ENCODE measurements at places on chromosomes 1 and 21.
A peak's percentile ranks its signal among the peaks of the same experiment; 100 is the strongest.

DNA sequence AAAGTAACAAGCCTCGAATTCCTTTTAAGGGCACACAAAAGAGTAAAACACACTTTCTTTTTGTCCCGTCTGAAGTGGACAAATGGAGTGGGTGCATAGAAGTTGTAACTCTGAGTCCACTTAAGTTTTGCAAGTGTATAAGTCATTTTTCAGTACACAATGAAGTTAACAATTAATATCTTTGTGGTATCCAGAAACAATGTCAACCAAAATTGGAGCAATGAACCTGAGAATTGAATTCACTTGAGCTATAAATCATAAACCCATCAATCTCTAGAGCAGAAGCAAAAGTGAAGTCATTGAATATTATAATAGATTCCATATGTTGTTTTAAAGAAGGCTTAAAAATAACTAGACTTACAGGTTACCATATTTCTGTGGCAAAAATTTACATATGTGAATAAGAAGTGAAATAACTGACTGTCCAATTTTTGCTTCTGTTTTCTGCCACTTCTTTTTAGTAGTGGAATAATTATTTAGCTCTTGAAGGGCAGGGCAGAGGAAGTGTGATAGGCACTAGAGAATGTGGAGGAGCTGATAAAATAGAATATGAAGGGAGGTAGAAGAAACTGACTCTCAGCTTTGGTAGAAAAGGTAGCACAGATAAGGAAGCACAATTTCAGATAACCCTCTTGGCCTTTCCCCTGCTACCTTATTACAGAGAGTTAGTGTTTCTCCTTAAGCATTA is 73.9 kb upstream of the RGL1 start:
- no peak for DNase-seq

GRCh38 chr1:89710498-89711139 is 77.7 kb downstream of the LRRC8C start:
- no peak for DNase-seq

DNA sequence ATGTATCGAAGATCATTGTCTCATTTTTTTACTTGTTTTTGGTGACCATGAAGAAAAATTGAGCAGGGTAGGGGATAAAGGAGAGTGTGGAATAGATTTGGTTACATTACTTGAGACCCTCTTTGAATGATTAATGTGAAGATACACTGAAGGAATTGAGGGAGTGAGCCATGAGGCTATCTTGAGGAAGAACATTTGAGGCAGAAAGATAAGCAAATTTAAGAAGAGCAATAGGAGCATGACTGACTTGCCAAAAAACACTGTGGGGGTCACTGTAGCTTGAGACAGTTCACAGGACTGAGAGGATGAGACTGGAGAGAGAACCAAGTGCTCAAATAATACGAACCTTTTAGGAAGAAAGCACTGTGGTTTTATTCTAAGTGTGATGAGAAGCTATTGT is 43.1 kb upstream of the PTPRC start:
- no peak for DNase-seq

- DNase-seq = no peak
These were observed 3.4 kb downstream of the TAGLN2 start for GRCh38 chr1:159921700-159922504.

GRCh38 chr1:89454845-89455521 is 69.6 kb upstream of the LRRC8B start:
- DNase-seq = peak; percentile 67

GRCh38 chr1:9061252-9061960 is 8.0 kb downstream of the SLC2A5 start:
- no peak for DNase-seq

- no peak for DNase-seq
These were observed 59.8 kb downstream of the MAB21L3 start for GRCh38 chr1:116170721-116171589.

GRCh38 chr1:231422798-231423309 is 767 bp upstream of the EGLN1 start:
- no peak for DNase-seq

DNA sequence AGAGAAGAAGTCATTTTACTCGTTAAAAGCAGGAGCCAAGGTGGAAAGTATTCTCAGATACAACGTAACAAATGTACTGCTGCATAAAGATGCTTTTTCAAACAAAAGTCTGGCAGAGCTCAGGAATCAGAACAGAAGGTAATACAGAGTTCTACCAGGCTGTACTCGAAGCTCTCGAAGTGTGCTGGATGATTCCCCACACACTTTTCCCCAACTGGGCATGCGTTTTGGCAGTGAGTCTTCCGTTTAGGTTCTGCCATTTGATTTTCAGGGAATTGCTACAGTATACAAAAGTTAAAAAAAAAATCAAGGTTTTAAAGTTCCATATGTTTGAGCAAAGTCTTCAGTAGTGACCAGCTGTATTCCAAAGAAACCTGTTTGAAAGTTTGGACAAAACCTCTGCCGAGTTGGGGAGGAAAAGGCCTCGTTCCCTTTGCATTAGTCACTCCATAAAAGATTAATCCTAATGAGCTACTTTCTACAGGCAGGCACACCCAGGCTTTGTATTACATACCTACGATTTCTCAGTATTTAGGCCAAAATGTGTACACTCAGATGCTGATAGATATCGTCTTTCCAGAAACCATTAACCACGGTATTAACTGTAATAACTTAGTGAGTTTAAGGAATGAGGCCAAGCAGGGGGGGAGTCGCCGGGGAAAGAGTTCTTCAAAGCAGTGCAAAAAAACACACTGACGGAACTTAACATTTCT is 477.1 kb downstream of the LMO4 start:
- DNase-seq = no peak

All from NCI-H2107 (cell line).